ENCODE measurements at places on chromosomes 4 and X. TPM values are rescaled to one million over a fixed set of nuclear protein-coding genes. Genes with fewer than 3 reads are reported as not detected.

DNA sequence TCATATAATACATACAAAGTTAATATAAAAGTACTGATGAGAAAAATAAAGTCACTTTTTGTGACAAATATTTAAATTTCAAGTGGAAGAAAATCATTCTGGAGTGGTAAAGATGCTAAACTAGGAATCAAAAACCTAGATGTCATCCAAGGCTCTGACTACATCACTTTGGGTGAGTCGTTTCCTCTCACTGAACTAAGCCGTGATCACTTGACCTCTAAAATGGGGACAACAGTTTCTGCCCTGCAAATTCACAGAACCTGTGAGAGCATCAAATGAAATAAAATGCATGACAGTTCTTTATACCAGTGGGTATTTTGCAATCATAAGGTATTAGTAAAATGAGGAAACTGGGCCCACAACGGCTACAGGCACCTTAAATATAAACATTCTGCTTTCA, 63.8 kb downstream of the PRDM5 start:
- no peak for DNase-seq
- no peaks in the 10 kb centered on the region for H3K36me3 ChIP-seq
- H3K4me3 ChIP-seq = no peak overlapping the region
- H3K27me3 ChIP-seq = no peaks in the 10 kb centered on the region

- no peaks in the 10 kb centered on the region for H3K36me3 ChIP-seq
- peaks cover 15% of the 10 kb centered on the region for H3K27me3 ChIP-seq
- no peak overlapping the region for H3K4me3 ChIP-seq
Observed at GRCh38 chr4:81040012-81040659, 9.6 kb downstream of the BMP3 start.

DNA sequence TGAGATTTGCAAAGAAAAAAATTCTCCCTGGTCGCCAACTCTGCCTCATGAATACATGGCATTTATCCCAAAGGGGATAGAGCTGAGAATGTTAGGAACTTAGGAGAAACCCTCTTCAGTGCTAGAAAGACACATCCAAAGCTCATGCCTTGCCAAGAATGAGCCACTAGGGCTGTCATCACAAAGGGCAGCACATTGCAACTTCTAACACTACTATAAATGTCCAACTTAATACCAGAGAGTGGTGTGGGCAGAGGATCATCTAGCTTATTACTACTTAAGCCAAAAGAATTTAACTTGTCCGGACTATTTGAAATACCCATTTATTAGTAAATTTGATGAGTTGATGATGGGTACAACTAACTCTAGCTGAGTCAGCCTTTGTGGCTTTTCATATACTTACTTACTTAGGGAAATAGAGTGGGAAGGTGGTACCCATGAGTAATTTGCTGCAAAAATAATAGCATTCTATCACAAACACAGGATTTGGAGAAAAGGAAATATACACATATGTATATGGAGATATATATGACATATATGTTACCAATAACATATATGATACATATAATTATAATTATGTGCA, 66.3 kb upstream of the GAB1 start:
- H3K4me1 ChIP-seq = no peaks in the 10 kb centered on the region
- H3K4me3 ChIP-seq = no peak overlapping the region
- no peaks in the 10 kb centered on the region for H3K36me3 ChIP-seq

GRCh38 chrX:94302446-94302845, 628.4 kb downstream of the FAM133A start:
- no peaks in the 10 kb centered on the region for H3K27me3 ChIP-seq
- no peaks in the 10 kb centered on the region for H3K4me1 ChIP-seq
- no peak overlapping the region for H3K27ac ChIP-seq
- H3K36me3 ChIP-seq = no peaks in the 10 kb centered on the region
- no peak overlapping the region for H3K4me3 ChIP-seq

Gene CXCL3
- not detected for polyA plus RNA-seq

Gene MAGEA8
- not detected for polyA plus RNA-seq
